Small intestine (tissue), 16 donors: ENCODE measurements at places on chromosomes 7 and 10.

DNA sequence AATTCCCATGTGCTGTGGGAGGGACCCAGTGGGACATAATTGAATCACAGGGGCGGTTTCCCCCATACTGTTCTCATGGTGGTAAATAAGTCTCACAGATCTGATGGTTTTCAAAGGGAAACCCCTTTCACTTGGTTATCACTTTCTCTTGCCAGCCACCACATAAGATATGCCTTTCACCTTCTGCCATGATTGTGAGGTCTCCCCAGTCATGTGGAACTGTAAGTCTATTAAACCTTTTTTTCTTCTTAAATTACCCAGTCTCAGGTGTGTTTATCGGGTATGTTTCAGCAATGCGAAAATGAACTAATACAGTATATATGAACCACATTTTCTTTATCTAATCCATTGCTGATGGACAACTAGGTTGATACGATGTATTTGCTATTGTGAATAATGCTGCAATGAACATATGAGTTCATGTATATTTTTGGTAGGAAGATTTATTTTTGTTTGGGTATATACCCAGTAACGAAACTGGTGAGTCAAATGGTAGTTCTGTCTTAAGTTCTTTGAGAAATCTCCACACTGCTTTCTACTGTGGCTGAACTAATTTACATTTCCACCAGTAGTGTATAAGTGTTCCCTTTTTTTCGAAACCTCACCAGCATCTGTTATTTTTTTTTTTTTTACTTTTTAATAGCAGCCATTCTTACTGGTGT is 70.0 kb upstream of the HGF start:
- DNase-seq, result no peak

- DNase-seq, result no peak
Measured at GRCh38 chr10:86840498-86840897, 84.1 kb downstream of the BMPR1A start.

GRCh38 chr7:90648107-90648506 is 52.0 kb downstream of the CDK14 start:
- no peak for DNase-seq

DNA sequence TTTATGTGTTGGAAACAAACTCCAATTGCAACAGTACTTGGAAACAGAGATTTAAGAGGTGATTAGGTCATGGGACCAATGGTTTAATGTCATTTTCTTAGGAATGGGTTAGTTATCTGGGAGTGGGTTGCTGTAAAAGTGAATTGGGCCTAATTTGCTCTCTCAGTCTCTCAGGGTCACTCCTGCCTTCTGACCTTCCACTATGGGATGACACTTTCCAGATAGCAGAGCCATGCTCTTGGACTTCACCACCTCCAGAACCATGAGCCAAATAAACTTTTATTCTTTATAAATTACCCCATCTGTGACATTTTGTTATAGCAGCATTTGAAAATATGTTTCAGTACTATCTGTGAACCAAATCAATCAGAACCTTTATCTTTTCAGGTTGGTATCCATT is 1509.1 kb downstream of the REEP3 start:
- no peak for DNase-seq

DNA sequence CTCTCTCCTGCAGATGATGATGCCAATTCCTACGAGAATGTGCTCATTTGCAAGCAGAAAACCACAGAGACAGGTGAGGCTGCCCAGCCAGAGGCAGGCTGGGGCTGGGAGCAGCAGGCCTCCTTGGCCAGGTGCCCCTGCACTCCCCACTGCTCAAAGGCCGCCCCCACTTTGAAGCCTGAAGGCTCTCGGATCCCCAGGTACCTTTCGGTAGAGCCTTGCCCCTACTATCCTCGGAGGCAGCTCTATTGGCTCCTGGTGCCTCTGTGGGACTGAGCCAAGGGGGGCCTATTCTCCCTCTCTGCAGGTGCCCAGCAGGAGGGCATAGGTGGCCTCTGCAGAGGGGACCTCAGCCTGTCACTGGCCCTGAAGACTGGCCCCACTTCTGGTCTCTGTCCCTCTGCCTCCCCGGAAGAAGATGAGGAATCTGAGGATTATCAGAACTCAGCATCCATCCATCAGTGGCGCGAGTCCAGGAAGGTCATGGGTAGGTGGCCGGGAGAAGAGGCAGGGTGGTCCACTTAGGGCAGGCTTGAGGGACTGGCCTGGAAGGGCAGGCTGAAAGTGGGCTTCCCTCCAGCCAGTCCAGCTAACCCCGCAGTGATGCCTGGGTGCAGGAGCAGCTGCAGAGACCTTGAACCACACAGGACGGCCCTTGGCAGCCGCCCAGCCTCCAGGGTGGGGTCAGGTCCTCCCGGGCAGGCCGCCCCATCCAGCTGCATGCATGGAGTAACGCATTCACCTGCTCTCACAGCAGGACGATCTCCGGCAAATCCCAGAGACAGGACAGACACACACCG is 14.1 kb downstream of the LAT2 start:
- DNase-seq, result no peak

- DNase-seq, result no peak
Measured at GRCh38 chr7:81810476-81811155, 40.8 kb upstream of the HGF start.

DNA sequence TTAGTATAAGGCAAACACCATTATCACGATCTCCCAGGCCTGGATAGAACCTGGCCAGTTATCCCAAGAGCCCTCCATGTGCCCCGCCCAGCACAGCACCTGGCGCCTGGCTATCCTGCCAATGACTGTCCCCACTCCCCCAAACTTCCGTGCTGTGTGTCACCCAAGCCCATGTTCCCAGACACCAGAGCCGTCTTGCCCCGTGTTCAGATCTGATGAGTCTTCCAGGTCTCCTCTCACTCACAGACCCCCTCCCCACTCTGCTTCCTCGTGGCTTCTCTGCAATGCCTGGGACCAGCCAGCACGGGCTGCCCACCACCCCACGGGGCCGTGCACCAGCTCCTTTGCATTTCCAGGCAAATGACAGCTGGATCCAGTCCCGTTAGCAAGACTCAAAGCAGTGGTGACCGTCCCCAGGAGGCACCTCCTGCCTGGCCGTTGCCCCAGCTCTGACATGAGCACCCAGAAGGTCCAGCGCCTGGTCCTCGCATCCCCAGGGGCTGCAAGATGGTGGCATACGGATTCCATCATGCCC is 43.8 kb upstream of the INPP5A start:
- no peak for DNase-seq

DNA sequence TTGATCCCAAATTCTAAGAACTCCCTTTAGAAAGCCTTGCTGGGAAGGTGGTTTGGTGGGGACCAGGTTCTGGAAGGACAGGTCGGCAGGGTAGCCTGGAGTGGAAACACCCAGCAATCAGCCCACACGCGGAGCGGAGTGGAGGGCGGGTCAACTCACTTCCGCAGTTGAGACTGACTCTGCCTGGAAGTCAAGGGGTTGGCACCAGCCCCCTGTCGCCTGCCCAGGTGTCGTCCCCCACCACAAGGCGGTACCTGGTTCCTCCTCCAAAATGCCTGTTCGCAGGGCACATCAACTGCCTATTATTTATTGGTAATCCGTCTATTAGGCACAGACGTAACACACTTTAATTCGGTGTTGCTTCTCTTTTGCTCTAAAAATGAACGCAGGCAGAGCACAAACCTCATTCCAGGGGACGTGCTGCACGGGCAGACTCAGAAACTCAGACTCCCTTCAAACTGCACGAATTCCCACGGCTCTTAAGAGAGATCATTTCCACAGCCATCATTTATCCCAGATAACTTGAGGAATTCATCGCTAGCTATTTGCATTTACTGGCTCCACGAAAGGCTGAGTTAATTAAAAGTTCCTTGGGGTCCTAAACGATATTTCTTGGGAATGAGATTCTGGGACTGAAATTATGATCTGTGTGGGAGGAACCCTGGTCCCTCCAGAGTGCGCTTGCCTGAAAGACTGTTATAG is 248.2 kb upstream of the PPP2R2D start:
- no peak for DNase-seq

DNA sequence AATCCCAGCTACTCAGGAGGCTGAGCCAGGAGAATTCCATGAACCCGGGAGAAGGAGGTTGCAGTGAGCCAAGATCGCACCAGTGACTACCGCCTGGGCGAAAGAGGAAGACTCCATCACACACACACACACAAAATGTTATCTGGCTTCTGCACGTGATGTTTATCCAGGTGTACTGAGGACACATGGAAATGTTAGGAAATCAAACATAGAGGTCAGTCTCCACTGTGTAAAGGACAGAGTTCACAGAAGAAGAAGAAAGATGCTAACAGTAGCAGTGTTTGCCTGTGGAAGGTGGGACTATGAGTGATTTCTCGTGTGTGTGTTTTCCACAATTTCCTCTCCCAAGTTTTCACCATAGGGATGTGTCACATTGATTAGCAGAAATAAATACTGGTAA is 256.9 kb downstream of the ELMO1 start:
- no peak for DNase-seq

GRCh38 chr10:16909961-16910792 is 93.0 kb upstream of the RSU1 start:
- DNase-seq, result no peak

GRCh38 chr10:35050568-35050967 is 39.6 kb downstream of the CUL2 start:
- no peak for DNase-seq

DNA sequence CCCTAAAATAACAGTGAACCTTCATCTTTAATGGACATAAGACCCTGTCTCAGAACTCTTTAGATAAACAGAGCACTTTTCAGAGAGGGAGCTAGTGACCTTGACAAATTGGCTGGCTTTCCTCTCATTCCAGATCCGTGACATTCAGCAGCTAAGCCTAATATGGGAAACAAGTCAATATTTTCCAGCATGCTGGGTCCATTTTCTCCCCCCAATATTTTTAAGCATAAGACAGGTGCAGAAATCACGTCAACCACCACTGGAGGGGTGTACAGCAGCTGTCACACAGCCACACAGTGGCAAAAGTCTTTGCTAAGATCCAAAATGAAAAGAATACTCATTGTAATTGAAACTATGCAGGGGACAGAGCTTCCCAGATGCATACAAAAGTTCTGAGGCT is 26.1 kb downstream of the LRRTM3 start:
- no peak for DNase-seq

DNA sequence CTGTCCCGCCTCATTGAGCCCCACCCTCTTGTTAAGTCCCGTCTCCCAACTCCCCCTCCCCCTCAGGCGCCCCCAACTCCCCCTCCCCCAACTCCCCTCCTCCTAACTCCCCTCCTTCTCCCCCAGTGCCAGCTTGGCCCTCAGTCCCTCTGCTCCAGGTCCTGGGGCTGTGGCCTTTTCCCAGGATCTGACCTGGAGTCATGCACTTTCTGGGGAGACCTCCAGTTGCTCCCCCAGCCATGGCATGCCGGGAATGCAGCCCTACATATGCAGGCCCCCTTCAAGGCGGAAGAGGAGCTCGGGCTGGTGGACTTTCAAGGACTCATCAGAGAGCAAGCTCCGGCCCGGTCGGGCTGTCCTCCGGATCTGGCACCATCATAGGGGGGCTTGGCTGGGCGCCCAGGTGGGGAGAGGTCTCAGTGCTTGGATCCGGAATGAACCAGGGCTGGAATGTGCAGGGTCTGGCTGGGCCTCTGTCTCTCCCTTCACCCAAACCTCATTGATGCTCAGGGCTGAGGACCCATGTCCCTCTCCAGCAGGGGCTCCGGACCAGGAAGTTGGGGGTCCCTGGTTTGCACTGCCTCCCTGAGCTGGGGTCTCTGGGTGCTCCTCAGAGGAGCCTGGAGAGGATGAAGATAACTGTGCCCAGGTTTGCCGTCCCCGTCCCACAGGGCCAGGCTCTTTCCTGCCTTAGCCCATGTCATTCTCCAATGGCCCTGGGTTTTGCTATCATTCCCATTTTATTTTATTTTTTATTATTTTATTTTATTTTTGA is 41.1 kb downstream of the TMEM270 start:
- no peak for DNase-seq

DNA sequence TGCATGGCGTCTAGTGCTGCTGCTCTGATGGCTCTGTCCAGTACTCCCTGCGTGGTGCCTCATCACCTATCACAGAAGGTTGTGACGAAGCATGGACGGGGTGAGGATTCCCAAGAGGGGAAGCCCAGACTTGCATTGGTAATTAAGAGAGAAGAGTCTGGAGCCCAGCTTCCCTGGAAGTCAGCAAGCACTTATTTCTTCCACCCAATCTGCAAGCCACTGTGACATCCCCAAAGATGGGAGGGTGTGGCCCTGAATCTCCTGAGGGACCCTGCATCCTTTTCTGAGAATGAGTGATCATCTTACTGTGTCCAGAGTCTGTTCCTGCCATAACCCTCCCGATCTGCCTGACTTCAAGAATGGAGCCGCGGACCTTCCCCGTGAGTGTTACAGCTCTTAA is 166.7 kb downstream of the PTPN20 start:
- no peak for DNase-seq

- no peak for DNase-seq
Measured at GRCh38 chr10:48799341-48800006, 114.8 kb downstream of the WDFY4 start.

- DNase-seq, result peak; percentile 72
Measured at GRCh38 chr7:16762177-16762576, 8.6 kb downstream of the TSPAN13 start.

GRCh38 chr7:11587048-11587447 is 244.9 kb downstream of the THSD7A start:
- no peak for DNase-seq

- DNase-seq, result no peak
Measured at GRCh38 chr7:50974240-50974639, 191.5 kb upstream of the GRB10 start.

DNA sequence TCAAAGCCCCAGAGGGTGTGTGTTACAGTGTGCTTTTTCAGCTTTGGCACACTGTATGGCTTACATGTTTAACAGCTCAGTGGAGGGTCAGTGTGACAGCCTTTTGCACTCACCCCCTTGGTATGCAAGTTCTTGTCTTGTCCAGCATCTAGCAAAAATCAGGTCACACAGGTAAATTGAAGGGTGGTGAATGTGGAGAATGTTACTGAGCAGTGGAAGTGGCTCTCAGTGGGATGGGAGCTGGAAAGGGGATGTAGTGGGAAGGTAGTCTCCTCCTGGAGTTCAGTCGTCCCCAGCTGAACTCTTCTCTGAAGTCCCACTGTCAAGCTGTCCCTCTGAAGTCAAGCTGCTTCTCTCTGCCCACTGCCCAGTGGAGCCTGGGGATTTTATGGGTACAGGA is 21.0 kb upstream of the C10orf90 start:
- no peak for DNase-seq

GRCh38 chr7:114879554-114879953 is 42.3 kb upstream of the MDFIC start:
- no peak for DNase-seq

DNA sequence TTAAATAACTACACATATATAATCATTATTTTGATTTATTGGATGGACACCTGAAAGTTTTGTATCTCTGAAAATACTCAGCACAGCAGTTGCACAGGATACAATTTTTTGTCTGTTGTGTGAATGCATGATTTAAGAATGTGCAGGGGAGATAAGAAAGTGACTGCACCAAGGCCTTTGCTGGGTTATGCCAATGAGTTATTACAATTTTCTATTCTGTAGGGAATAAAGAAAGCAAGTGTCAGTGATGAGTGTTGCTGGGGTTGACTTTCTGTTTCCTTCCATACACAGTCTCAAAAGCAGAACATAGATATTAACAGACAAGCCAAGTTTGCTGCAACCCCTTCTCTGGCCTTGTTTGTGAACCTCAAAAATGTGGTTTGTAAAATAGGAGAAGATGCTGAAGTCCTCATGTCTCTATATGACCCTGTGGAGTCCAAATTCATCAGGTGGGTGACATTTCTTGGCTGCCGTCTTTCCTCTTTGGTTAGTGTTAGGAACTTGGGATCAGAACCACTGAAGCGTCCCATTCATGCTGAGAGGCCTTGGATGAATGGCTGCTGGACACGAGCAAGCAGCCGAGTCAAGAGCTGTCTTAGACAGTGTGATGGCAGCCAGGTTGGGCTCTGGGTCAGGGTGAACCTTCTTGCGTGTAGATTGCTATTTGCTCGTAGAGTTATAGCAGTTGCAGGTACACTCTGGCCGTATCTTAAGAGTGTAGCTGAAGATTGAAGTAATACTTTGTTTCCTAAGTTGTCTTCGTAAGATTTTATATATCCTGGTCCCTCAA is 92.8 kb downstream of the DOCK1 start:
- no peak for DNase-seq
